Mucosa of descending colon (tissue), 3 donors: ENCODE measurements at places on chromosomes 3 and 15.
A peak's percentile ranks its signal among the peaks of the same experiment; 100 is the strongest.

DNA sequence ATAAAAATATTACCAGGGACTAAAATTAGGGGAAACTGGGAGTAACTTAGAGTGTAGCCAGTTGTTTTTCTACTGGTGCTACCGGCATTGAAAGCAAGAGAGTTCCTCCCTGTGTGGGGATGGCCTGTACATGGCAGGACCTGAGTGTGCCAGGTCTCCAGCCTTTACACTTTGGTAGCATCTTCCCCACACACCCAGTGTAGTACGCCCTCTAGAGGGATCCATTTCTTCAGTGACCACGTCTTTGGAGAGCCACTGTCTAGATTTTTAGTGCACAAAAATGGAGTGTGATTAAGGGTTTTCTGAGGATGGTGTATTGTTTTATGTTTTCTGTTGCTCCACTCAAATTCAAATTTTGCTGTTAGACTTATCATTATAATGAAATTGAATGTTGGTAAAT, 507.0 kb upstream of the TPRG1 start:
- peak; percentile 18 for DNase-seq

GRCh38 chr3:125398952-125399351, 23.8 kb upstream of the ZNF148 start:
- DNase-seq: no peak

DNA sequence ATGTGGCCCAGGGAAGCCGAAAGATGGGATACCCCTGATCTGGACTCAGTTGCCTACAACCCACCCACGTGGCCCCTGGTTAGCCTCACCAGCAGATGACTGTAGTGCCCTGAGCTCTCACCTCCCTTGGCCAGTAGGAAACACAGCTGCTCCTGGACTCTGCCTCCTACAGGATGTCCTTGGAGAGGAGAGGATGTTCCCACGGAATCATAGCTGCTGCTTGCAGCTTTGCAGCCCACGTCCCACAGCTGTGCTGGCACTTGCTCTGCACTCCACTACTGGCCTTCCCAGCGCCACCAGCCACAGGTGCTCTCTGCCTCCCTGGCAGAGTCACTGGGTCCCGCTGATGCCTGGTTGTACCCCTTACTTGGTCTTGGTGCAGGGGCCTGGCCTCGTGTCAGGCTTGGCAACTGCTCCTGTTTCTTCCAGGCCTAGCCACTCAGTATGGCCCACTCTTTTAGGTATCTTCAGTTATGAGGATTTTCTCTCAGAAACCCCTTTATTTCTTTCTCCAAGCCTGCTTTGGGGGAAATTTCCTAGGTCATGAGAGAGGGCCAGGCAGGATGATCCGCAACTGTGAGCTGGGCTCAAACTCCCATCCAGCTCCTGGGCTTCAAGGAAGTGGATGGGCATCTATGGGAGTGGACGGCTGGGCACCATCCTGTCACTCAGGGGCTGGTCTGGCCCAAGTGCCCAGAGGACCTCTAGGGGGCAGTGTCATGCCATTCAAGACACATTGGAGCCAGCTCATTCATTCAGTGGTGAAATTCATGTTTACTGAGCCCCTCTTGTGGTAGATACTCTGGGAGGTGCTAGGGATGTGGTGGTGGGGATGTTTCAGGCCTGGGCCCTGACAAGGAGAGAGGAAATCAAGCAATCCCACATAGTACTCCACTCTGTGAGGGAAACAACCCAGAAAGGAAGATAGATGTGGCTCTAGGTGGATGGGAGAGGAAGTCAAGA, 16.2 kb upstream of the VILL start:
- peak; percentile 88 for DNase-seq

- DNase-seq: no peak
These were observed 15.5 kb downstream of the PAQR9 start for GRCh38 chr3:142947799-142948575.

- DNase-seq: peak; percentile 31
These were observed 106.1 kb upstream of the COL8A1 start for GRCh38 chr3:99532246-99532645.

GRCh38 chr15:75694241-75695182, 18.1 kb downstream of the CSPG4 start:
- peak; percentile 62 for DNase-seq

DNA sequence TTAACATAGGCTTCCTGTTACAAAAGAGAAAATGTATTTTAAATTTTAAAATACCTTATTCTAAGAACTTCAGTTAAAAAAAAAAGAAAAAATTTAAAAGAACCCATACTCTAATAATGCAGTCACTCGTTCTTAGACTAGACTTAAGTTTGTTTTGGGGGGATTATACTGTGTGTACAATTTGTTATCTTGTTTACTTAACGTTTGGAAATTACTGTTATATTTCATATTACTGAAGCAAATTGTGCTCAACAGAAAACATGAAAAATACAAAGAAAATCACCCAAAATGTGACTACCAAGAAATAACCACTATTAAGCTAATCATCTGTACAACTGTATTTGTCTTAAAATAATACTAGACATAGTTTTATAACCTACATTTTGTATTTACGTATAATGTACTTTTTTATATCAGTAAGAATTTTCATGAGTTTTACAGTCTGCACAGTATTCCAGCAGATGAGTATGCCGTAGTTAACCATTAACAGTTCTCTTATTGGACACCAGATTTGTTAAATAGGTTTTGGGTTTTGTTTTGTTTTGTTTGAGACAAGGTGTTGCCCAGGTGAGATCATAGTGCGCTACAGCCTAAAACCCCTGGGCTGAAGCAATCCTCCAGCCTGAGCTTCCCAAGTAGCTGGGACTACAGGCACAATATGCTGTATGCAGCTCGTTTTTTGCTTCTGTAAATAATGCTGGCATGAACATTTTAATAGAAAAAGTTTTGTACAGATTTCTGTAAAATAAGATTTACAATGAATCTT, 88.8 kb upstream of the CHD2 start:
- no peak for DNase-seq

DNA sequence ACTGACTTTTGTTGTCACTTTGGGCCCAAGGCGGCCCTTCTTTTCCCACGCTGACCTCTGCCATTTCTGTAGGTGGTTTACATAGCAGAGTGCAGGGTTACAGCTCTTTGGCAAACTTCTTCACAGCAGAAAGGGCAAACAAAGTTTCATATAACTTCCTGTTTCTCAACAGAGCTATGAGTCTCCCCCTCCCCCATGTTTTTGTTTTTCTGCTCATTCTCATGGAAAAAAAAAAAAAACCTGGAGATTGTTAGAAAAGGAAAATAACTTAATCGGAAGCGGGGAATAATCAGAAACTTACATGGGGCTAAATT, 342.0 kb upstream of the NR2F2 start:
- no peak for DNase-seq

DNA sequence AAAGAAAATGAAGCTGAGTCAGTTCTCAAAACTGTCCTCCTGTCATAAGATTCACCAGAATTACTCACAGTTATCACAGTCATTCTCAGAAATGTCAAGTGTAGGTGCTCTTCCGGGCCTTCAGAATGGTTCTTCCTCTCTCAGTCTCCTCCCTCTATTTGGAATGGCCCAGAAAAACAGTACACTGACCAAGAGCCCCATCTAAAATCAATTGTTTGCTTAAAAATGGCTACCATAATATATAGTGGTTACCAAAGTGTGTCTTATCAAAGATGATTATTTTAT, 99.8 kb downstream of the MECOM start:
- no peak for DNase-seq

DNA sequence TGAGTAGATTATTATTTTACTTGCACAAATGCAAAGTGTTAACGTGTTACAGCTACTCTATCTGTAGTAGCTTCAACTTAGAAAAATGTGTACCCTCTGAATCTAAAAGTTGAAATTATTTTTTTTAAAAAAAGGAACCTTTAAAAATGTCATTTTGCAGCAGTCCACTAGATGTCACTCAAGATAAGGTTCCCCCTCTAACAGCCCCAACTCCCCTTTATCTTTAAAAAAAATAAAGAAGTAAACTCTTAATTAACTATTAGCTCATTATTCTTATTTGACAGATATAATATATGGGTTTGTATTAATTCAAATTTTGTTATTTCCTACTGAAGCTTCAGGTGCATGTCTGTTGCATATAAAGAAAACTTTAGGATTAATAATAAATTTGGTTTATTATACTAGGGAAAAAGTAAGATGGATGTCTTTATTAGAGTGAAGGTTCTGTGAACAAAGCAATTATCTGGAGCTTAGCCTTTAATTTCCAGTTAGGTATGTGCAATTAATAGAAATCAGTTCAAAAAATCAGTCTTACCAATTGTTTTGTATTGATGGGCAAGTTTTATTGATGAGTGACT, 288.5 kb downstream of the VGLL3 start:
- no peak for DNase-seq

- DNase-seq: no peak
These were observed 326.8 kb downstream of the SUCLG2 start for GRCh38 chr3:67327582-67327981.

DNA sequence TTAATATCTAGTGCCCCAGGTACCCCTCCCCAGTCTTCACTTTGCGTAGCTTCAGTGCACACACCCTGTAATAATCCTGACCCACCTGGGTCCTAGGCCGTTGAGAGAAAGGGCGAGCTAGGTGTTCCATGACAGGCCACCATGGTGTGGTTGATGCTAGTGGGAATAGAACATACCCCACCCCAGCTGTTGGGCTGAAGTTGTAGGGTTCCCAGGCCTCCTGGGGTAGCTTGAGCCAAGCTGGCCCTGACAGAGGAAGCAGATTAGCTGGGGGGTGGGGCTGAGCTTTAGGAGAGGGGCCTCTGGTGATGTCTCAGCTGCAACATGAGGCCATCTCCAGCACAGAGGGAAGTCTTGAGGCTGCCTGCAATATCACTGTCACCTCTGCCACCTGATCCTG, 40.5 kb downstream of the RAB11A start:
- no peak for DNase-seq

GRCh38 chr3:81164806-81165205, 596.6 kb downstream of the GBE1 start:
- no peak for DNase-seq

GRCh38 chr3:170178651-170179050, 2.9 kb downstream of the PHC3 start:
- no peak for DNase-seq

DNA sequence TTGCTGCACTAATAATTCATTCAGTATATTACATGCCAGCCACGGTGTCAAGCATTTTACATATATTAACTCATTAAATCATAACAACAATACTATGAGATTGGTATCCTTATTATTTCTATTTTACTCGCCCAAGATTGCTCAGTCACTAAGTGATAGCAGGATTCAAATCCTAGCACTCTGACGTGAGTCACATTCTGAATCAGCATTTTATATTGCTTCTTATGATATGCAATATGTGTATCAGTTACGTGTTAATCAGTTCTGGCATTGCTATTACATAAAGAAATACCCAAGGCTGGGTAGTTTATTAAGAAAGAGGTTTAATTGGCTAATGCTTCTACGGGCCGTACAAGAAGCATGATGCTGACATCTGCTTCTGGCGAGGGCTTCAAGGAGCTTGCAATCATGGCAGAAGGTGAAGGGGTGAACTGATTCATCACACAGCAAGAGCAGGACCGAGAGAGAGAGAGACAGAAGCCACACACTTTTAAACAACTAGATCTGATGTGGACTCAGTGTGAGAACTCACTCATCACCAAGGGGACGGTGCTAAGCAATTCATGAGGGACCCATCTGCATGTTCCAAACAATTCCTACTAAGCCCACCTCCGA, 166.5 kb upstream of the TMCO5A start:
- no peak for DNase-seq

DNA sequence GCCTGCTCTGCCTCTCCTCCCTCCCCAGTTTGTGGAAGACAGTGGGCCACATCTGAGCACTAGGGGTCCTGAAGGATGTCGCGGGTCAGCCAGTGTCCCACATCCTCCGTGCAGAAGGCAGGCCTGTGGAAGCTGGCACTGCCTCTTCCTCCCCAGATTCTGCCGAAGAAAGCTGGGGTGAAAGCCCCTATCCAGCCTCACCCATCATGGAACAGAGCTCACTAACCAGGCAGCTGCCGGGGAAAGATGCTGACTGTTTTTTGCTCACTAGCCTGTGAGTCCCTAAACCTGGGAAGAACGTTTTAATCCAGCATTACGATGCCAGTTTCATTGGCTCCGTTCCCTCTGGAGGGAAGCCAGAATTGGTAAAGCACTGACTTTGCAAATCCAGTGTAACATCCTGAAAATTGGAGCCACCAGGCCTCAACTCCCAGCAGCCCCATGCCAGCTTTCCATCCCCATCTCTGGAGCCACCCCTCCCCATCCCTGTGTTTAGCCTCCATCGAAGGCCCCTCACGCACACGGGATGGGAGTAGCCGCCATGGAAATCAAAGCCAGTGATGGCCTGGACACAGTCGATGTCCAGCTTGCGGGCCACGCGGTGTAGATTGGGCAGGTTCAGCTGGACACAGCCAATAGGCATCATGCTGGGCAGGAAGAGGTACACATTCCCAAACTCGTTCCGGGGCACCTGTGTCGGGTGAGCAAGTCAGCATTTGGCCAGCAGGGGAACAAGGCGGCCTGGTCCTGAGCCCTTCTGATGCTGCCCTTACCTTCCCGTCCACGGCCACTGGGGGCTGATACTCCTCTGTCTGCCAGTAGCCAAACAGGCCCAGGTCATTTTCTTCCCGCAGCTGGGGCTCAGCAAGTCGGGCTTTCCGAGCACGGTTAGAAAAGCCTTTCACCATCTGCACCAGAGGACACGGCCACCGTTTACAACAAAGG, 23.5 kb downstream of the TMEM43 start:
- no peak for DNase-seq

DNA sequence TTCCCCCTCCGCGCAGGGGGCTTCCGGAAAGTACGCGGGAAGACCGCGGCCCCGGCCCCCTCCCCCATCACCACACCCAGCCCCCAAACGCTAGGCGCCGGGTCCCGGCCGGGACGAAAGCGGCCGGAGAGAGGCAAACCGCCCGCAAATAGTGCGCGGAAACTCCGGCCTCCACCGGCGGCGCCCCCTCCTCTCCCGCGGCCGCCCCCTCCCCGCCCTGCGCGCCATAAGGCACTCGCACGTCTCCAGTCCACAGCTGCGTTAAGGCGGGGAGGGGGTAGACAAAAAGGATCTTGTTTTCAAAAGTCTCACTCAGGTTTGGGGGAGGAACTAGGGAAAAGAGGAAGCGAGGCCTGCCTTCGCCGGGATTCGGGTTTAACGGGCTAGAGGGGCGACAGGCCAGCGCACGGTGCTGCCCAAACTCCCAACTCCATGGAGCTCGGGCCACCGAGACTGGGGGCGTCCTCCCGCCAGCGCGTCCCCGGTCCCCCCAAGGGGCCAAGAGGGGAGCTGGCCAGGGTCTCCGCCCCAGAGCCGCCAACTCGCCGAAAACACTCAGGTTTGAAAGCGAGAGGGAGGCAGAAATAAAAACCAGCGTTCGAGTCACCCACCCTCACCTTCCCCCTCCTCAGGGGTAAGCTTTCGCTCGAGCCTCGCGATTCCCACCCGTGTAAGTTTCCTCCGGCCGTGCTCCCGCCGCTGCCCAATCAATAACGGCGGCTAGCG, 1.8 kb downstream of the ANP32A start:
- peak; percentile 73 for DNase-seq

- no peak for DNase-seq
These were observed 36.8 kb downstream of the CHAC1 start for GRCh38 chr15:40990080-40990479.

GRCh38 chr15:26929588-26929987, 41.4 kb upstream of the GABRG3 start:
- DNase-seq: no peak
